RWPE1 (cell line): ENCODE measurements at places on chromosomes 11 and 22.

- no peak for DNase-seq
These were observed 93.8 kb upstream of the LRRC55 start for GRCh38 chr11:57087991-57088390.

- DNase-seq = peak; percentile 78
These were observed 2.7 kb upstream of the CLMP start for GRCh38 chr11:123197711-123198110.

- DNase-seq = peak; percentile 51
These were observed 1.5 kb downstream of the GALNT18 start for GRCh38 chr11:11620173-11620920.

- no peak for DNase-seq
These were observed 15.2 kb downstream of the ZBTB16 start for GRCh38 chr11:114074546-114075343.

- no peak for DNase-seq
These were observed 1964.5 kb upstream of the RAG2 start for GRCh38 chr11:38562562-38562961.

GRCh38 chr11:69449320-69450063, 32.0 kb upstream of the LINC01488 start:
- DNase-seq = no peak

DNA sequence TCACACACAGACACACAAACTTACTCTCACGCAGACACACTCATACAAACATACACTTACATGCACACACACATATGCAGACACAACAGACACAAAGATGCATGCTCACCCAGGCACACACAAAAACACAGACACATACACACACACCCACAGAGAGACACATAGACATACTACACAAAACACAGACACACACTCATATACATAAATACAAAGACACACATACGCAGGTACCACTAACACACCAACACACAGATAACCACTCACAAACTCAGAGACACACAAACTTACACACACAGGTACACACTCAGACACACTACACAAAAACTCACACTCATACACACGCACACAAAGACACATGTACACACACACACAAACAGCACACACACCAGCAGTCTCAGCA, 22.4 kb downstream of the VWCE start:
- no peak for DNase-seq

DNA sequence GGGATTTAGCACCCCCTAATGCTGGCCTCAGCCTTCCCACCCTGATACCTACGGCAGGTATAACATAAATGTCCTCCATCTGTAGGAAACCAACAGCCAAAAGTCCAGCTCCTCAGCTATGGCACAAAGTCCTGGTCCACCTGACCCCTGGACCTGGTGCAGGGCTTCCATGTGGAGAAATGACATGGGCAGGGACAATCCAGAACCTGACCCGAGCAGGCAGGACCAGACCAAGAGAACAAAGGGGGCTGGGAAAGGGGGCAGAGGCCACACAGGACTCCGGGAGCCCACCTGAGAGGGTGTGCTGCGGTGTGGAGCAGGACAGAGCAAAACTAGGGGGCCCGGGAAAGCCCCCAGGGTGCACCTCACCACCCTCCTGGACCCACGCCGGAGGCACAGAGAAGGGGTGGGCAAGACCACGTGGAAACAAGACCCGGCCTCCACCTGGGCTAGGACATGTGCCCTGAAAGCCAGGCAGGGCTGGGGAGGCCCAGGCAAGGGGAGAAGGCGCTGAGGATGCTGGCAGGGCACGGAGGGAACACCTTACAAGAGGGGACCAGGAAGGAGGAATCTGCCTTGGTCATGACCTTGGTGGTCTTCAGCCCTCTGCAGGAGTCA, 368.9 kb downstream of the SHANK2 start:
- no peak for DNase-seq

DNA sequence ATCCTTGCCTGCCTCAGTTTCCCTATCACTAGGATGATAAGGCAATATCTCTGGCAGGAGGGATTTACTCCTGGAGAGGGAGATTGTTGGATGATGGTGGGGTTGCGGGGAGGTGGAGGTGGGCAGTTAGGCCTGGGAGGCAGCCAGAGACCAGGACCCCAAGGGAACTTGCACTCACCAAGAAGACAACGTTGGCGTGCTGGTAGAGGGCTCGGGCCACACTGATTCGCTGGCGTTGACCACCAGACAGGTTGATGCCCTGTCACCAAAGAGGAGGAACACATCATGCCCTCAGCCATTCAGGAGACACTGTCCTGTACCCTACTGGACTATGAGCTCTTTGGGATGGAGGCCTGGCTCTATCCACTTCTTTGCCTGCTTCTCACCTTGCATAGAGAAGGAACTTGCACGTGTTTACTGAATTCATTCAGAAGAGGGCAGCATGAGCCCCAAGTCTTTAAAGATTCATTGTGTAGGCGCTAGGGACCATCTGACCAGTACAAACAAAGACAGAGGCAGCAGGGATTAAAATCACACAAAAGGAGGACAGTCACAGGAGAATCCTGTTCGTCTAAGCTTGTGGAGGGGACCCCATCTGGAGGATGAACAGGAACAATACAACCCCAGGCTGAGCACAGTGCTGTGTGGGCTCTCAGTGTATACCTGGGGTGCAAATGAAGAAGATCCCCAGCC, 24.2 kb upstream of the KCNJ11 start:
- no peak for DNase-seq

GRCh38 chr11:81870815-81871214, 862.8 kb downstream of the FAM181B start:
- no peak for DNase-seq

DNA sequence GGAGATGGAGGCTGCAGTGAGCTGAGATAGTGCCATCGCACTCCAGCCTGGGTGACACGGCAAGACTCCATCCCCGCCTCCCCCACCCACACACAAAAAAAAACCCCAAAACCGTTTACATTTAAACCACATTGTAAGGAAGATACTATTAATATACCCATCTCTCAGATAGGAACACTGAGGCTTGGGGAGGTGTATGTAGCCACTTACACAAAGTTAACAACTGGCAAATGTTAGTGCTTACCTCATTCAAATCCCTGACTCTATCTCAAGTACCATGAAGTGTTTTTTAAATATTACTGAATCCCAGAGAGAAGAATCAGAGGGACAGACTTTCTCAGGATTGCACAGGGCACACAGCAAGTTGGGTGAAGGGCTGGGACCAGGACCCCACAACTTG, 164.5 kb downstream of the MIAT start:
- DNase-seq = no peak

DNA sequence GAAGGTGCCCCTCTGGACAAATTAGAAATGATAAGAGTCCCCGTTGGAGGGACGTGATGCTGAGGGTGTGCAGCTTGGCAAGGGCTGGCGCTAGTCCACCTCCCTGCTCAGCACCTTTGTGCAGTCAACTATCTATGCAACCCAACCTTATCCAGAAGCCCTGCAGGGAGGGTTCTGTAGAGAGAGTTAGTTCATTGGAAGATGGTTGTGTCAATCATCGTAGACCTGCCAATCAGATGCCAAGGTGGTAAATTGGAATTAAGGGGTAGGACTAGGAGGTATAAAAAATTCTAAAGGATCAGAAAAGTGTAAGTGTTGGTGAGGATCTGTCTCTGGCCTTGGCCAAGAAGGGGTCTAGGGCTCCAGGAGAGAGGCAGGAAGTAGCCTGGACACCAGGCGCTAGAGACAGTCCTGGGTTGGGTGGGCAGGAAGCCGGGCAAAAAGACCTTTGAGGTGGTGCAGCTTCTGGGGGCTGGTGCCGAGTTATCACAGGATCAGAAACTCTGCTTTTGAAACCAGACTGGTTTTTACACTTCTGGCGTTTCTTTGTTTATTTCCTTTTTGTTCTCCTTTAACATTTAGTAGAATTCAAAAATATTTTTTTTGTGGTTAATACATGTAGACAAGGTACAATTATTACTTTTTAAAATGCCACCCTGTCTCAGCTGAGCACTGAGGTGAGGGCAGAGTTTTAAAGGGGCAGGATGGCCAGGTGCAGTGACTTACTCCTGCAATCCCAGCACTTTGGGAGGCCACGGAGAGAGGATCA, 1.6 kb downstream of the C1QTNF6 start:
- peak; percentile 92 for DNase-seq

DNA sequence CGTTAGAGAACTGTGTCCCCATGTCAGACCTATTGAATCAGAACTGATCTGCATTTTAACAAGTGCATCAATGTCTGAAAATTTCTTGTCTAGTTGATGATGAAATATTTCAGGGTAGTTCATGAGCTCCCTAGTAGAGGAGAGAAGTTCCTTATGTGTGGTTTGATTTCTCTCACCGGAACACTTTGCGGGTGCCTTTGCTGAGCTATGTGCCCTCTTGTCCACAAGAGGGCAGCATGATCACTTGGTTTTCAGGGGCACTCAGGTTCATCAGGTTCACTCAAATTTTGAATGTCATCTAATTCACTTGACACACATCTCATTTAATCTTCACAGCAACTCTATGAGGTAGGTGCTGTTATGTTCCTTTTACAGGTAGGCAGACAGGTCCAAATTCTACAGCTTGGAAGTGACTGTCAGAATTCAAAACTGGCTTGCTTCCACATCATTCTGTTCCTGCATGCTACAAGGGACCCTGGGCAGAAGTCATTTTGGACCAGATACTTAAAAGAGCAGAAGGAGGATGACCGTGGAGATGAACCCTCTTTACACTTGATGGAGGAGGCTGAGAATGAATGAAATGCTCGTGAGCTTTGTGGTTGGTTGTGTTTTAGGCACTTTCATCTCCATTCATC, 55.6 kb downstream of the P4HA3 start:
- DNase-seq = peak; percentile 79

GRCh38 chr11:130163346-130164220, 4.0 kb downstream of the ST14 start:
- DNase-seq = no peak
